Ascending aorta (tissue), 2 donors: ENCODE measurements at places on chromosomes 2 and 18. TPM values are rescaled to one million over a fixed set of nuclear protein-coding genes. Genes with fewer than 3 reads are reported as not detected.

DNA sequence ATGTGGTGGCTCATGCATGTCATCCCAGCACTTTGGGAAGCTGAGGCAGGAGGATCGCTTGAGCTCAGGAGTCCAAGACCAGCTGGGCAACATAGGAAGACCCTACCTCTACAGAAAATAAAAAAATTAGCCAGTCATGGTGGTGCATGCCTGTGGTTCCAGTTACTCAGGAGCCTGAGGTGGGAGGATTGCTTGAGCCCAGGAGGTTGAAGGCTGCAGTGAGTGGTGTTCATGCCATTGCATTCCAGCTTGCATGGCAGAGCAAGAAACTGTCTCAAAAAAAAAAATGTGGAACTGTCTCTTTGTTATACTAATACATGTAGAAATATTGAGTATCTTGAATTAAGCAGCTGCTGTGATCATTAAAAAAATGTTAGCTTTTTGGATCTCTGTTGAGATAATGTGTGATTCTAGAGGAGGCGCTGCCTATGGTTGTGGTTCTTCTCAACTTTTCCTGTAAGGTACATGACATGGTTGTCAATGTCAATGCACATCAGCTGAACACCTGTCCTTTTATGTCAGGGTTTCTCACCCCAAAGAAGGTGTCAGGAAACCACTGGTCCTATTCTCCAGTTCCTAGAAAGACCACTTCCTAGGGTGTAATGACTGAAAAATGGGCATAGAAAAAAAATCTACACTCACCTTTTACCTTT is 34.7 kb upstream of the IL1RL1 start:
- no peak for DNase-seq

- DNase-seq: no peak
Measured at GRCh38 chr2:234412726-234413125, 84.2 kb downstream of the ARL4C start.

CFAP65 gene
- total RNA-seq: not detected

GRCh38 chr18:58970943-58971790 is 106.5 kb downstream of the ZNF532 start:
- DNase-seq: no peak

DNA sequence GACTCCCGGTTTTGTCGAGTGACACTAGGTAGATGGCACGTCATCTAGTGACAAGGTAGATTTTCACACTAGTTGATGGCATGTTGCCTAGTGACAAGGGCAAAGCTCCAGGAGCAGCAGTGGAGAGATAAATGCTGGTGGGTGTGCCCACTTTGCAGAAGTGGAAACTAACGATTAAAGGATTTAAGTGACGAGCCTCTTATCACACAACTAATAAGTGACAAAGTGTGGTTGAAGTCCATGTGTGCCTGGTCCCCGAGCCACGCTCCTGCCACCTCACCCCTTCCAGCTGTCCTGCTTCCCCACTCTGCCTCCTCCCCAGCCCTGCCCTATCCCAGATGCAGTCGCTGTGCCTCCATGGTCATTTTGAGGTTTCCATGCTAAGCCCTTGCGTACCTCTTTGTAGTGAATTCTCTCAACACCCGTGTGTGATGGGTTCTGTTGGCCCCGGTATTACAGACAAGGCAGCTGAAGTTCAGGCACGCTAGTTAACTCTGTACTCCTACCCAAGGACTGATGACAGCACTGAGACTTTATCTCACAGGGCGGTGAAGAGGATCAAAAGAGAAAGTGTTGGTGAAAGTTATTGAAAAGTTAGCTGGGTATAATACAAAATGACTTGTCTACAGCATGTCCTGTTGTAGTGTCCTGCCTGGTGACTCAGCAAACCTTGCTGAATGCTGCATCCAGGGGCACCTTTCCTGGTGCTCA is 113.4 kb upstream of the GLI2 start:
- no peak for DNase-seq

GRCh38 chr2:47601568-47601967 is 181.4 kb upstream of the MSH6 start:
- DNase-seq: no peak

GRCh38 chr18:78085241-78086185 is 835.9 kb downstream of the GALR1 start:
- DNase-seq: no peak

FAP gene
- 16.7 TPM for total RNA-seq

DNA sequence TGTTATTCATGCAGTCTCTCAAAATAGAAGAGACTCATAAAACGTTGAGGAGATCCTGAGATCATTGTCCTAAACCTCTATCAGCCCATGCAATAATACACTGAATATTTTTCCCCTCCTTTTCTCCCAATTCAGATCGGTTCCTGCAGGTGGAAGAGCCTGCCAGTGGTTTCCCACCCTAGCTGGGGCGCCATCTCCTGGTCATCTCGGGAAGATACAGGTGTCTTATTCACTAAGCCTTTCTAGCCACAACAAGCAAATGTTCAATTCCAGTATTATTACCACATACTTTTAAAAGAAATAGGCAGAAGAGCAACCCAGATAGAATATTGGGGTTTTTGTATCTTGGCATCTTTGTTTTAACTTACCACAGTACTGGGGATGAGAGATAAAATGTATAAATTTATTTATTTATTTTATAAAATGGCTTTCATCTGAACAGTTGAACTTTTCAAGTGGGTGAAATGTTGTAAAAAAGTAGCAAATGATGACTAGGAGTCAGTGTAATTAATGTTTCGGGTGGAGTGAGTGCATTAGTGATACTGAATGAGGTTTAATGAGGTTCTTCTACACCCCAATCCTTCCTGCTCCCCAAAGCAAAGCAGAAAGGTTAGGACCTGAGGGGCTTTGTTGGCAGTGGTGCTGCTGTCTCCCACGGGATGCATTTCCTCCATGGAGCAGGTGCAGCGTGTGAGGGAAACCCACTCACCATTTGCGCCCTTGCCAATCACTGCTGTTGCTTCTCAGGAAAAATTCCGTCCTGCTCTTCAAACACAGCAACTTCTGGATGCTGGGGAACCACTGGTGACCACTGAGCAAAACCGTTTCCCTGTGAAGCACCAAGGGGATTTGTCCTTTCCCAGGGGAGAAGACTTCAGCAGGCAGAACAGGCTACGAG is 147.1 kb upstream of the FHL2 start:
- DNase-seq: peak; percentile 77

DNA sequence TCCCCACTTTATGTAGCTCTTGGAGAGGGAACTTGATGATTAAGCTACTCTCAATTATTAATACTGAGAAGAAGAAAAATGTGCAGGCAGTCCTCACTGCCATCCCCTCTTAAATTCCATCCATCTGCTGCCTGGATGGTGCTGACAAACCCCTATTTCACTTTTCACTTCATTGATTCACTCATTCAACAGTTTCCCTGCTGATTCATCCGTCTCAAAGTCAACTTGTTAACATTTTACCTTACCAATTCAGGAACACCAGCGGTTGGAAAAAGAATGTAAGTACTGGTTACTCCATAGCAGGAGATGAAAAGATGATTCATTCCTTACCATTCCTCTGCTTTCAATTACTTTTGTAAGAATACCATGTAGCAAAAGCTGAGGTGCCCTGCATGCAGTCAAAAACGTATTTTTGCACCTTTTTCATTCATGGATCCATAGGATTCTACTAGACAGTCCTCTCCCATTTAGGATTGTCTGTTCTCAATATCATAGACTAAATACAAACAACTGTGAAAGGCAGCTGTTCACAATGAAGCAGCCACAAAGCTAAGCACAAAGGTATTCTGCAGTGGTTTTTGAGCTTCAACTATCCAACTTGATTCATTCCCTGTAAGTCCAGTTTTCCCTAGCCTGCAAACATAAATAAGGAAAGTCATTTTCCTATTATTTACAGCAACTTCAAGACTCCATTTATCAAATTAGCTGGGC is 262.0 kb downstream of the MREG start:
- DNase-seq: no peak

- DNase-seq: no peak
Measured at GRCh38 chr2:22800412-22800811, 584.6 kb upstream of the KLHL29 start.

FAM110C gene
- total RNA-seq: 0.43 TPM

DNA sequence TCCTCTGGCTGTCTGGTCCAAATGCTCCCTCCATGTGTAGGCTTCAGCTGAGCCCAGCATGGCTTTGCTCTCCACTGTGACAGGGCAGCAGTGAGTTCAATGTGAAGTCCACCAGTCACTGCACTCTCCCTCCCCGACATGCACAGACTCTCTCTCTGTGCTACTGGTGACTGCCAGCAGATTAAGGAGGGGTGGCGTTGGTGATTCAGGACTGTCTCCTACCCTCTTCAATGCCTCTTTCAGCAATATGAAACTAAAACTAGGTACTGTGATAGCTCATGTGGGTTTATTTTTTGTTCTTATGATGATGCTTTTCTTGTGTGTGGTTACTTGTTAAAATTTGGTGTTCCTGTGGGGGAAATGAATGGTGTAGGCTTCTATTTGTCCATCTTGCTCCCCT is 201.0 kb upstream of the RBMS1 start:
- DNase-seq: no peak

GRCh38 chr2:33373986-33374385 is 102.5 kb upstream of the RASGRP3 start:
- no peak for DNase-seq

POTEJ gene
- total RNA-seq: not detected

DNA sequence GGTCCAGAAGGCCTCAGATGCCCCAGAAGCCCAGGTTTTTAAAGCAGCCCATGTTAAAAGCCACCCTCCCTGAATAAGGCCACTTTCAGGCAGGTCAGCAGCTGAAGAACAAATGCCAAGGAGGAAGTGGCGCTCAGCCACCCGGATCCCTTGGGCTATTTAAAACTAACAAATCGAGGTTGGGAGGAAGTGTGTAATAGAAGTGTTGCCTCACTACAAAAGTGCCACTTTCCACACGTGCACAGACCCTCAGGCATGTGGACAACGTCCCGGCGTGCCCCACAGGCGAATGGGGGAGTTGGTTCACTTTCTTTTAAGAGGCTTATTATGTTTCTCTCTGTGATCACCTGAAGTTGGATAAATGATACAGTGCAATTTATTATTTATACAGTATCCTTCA is 173.8 kb upstream of the SALL3 start:
- no peak for DNase-seq

GRCh38 chr2:64380853-64381527 is 73.0 kb upstream of the LGALSL start:
- DNase-seq: peak; percentile 18

DNA sequence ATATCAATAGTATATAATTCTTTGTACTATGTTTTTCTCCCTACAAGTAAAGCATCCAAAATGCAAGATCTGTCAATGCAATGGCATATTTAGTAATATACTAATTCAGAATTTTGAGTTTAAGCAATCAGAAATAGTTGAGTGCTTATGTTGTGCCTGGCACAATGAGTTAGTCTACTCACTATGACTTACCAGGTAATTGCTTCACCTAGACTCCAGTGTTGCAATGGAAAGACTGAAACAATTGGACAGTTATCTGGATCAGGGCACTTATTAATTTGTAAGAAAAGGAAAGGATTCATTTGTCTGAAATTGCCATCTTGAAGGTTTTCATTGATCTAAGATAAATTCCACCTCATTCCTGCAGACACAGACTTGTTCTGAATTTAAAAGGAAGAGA is 97.6 kb upstream of the TCF4 start:
- no peak for DNase-seq

GRCh38 chr2:157771234-157771633 is 104.9 kb downstream of the ACVR1 start:
- no peak for DNase-seq
